Body of pancreas (tissue), 4 donors: ENCODE measurements at places on chromosomes 12 and 14. TPM values are rescaled to one million over a fixed set of nuclear protein-coding genes. Genes with fewer than 3 reads are reported as not detected.

The LRRC9 gene
- not detected for total RNA-seq

The VASH1 gene
- total RNA-seq, result 3.1 TPM

- H3K27me3 ChIP-seq, result no peaks in the 10 kb centered on the region
- peaks cover 8% of the 10 kb centered on the region for H3K4me1 ChIP-seq
- no peak for DNase-seq
- H3K36me3 ChIP-seq, result no peaks in the 10 kb centered on the region
Measured at GRCh38 chr12:117452112-117452511, 90.7 kb upstream of the NOS1 start.

DNA sequence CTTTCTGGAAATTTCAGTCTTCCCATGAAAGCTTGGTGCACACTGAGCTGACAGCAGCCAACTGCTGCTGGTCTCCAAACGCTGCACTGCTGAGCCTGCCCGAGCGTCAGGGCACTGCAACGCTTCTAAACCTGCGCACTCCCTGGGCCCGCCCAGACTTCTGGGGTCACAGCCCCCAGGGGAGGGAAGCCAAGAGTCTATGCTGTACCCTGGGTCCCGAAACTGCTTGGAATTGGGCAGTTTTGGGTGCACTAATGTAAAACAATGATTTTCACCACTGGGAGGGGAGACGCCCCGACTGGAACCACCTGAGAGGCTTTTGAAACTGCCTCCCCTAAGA is 32.0 kb downstream of the CCDC92 start:
- H3K27ac ChIP-seq, result no peak overlapping the region
- peaks cover 3% of the 10 kb centered on the region for H3K36me3 ChIP-seq
- H3K4me3 ChIP-seq, result no peak overlapping the region

DNA sequence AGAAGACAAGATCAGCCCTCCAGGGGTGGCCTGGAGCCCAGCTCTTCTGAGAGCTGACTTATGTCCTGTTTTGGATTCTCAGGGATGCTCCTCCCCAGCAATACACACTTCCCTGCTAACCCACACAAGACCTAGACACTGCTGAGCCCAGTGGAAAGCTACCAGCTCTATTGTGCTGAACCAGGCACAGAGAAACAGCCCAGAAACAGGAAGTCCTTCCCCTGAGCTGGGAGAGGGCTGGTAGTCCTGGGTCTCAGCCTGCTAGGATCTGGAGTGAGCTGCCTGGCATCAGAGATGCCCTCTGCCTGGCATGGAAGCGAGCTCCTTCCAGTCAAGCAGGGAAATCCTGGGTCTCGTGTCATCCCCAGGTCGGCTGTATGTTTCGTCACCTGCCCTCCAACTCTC is 1.2 kb upstream of the LAG3 start:
- no peak overlapping the region for H3K27ac ChIP-seq
- H3K36me3 ChIP-seq, result no peaks in the 10 kb centered on the region
- H3K27me3 ChIP-seq, result no peaks in the 10 kb centered on the region
- no peak overlapping the region for H3K4me3 ChIP-seq

DNA sequence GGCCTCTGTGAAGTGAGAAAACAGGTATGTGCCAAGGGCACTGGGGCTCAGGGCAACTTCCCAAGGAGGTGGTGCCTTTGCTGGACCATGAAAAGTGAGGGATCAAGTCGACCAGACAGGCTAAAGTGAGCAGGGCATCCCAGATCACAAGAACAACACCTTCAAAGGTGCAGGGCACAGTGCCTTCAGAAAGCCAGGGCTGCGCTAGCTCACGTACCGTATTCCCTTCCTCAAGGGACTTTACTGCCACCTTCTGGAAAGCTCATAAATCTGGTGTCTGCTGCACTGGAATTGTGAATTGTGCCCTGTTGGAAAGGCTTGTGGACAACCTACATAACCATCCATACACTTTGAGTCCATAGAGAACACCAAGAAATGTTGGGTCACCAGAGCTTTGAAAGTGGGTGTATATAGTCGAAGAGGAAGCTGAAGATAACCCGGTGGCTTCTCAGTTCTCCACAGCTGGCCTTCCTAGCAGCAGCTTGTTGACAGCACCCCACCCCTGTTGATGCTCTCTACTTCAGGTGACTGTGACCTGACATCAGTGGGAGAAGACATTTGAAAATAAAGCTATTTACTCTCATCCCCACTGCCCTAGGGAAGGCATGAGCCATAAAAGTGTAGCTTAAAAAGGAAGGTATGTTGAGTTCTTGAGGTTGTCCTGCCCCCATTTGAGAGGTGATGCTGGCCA is 24.5 kb downstream of the FIGNL2 start:
- H3K4me1 ChIP-seq, result peaks cover 24% of the 10 kb centered on the region
- no peaks in the 10 kb centered on the region for H3K27me3 ChIP-seq
- no peaks in the 10 kb centered on the region for H3K36me3 ChIP-seq
- peak; percentile 59 for DNase-seq
- H3K27ac ChIP-seq, result no peak overlapping the region
- H3K4me3 ChIP-seq, result no peak overlapping the region

DNA sequence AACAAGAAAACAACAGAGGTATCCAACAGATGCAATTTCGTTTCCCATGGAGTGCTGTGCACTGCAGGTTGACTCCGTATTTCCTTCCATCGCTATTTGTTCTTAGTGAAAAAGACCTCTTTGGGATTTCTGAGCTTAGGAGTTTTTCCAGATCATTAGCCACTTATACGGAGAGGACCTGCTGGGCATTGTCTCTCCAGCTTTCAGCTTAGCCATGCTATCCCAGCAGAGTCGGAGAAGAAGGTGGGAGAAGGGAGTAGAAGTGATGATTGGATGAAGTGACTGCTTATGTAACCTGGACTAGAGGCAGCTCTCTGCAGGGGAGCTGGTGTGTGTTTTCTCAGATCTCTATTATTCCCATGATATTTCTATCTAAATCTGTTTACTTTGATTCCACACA is 737.7 kb downstream of the DIO2 start:
- no peak overlapping the region for H3K4me3 ChIP-seq
- no peak for DNase-seq
- H3K27ac ChIP-seq, result no peak overlapping the region
- H3K36me3 ChIP-seq, result no peaks in the 10 kb centered on the region
- no peaks in the 10 kb centered on the region for H3K27me3 ChIP-seq

GRCh38 chr12:7719946-7720730 is 8.9 kb downstream of the DPPA3 start:
- no peaks in the 10 kb centered on the region for H3K27me3 ChIP-seq
- no peak overlapping the region for H3K4me3 ChIP-seq
- no peak for DNase-seq
- H3K36me3 ChIP-seq, result no peaks in the 10 kb centered on the region
- no peaks in the 10 kb centered on the region for H3K4me1 ChIP-seq

GRCh38 chr12:73452672-73453469 is 1084.8 kb upstream of the ATXN7L3B start:
- no peak overlapping the region for H3K4me3 ChIP-seq
- DNase-seq, result no peak
- H3K27ac ChIP-seq, result no peak overlapping the region
- H3K4me1 ChIP-seq, result no peaks in the 10 kb centered on the region
- H3K36me3 ChIP-seq, result no peaks in the 10 kb centered on the region

- no peak for DNase-seq
- no peaks in the 10 kb centered on the region for H3K27me3 ChIP-seq
- H3K36me3 ChIP-seq, result no peaks in the 10 kb centered on the region
- H3K4me3 ChIP-seq, result no peak overlapping the region
- H3K27ac ChIP-seq, result no peak overlapping the region
Measured at GRCh38 chr12:51729331-51729730, 119.2 kb downstream of the FIGNL2 start.

GRCh38 chr12:9786726-9787717 is 26.3 kb upstream of the CD69 start:
- no peak overlapping the region for H3K27ac ChIP-seq
- H3K4me3 ChIP-seq, result no peak overlapping the region
- H3K27me3 ChIP-seq, result no peaks in the 10 kb centered on the region
- H3K4me1 ChIP-seq, result no peaks in the 10 kb centered on the region
- H3K36me3 ChIP-seq, result no peaks in the 10 kb centered on the region
- DNase-seq, result no peak

DNA sequence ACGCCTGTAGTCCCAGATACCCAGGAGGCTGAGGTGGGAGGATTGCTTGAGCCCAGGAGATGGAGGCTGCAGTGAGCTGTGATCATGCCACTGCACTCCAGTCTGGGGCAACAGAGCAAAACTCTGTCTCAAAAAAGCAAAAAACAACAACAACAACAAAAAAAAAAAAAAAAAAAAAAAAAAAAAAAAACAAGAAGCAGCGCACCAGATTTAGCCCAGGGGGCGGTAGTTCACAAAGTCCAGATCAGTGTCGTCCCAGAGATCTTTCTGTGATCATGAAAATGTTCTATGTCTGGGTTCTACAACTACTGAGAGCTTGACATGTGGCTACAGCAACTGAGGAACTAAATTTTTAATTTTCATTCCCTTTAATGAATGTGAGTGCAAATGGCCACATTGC is 27.4 kb downstream of the OAS2 start:
- no peaks in the 10 kb centered on the region for H3K4me1 ChIP-seq
- DNase-seq, result no peak
- H3K27me3 ChIP-seq, result no peaks in the 10 kb centered on the region
- H3K4me3 ChIP-seq, result no peak overlapping the region

DNA sequence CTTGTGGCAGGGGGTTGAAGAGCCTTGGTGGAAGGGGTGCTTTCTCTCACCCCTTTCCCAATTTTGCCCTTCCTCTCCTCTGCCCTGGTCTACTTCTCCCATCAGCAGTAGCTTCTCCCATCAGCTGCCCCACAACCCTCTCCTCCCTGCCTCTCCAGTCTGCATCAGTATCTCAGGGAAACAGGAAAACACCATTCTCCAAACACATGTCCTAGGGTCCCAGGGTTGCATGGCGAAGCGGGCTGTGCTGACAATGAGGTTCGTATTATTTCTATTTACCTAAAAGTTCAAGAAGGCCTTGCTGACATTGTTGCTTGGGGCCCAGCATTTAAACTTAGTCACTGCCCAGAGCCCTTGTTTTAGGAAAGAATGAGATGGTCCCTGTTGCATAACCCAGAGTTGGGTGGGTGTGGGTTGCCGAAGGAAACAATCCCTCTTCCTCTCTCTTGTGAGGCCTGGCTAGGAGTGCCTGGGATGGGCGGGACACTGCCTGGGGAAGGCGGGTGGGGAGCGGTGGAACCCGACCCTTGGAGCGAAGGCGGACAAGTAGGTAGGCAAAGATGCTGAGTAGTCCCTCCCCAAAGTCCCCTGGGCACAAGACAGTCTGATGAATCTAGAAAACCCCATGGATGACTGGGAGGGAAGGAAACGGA is 1.3 kb upstream of the IGFBP6 start:
- H3K4me1 ChIP-seq, result peaks cover 27% of the 10 kb centered on the region
- H3K27me3 ChIP-seq, result no peaks in the 10 kb centered on the region
- no peak overlapping the region for H3K4me3 ChIP-seq
- H3K27ac ChIP-seq, result no peak overlapping the region
